ENCODE measurements at places on chromosomes 1 and 21.

- DNase-seq, result peak; percentile 77
These were observed 1.5 kb downstream of the ATP8B2 start for GRCh38 chr1:154326546-154327465.

- no peak for DNase-seq
These were observed 99.4 kb upstream of the SPATA6 start for GRCh38 chr1:48571303-48571987.

DNA sequence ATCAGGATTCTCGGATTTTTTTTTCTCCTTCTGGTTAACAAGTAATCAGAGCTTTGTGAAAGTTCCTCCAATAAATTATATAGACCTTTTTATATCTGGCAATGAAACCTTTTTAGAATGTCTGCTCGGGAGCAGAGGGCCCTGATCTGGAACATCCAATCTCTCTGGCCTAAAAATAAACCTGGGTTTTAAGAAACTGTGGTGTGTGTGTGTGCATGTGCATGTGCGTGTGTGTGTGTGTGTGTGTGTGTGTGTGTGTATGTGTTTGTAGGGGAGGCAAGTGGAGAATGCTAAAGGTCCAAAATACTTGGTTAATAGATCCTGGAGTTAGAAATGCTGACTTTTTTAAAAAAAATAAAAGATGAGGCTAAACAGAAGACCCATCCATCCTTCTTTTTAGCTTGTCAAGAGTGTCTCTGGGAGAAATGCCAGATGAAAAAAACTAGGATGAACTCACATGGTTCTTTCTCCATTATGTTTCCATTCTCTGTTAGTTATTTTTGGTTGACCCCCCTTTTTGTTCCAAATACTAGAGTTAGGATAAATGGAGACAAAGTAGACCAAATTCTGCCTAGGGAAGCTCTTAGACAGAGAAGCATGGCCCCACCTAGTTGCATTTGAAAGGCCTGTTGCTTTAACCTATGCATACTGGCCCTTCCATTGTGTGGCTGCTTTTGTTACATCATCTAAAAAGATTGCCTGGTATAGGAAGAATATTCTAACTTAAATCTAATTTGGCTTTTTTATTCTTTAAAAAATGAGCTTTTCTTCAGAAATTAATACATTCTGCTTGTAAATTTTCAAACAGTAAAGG is 175.9 kb downstream of the PAPPA2 start:
- DNase-seq, result no peak

GRCh38 chr1:43383449-43383848 is 6.2 kb downstream of the MED8 start:
- no peak for DNase-seq

GRCh38 chr1:246782120-246782900 is 58.1 kb downstream of the SCCPDH start:
- DNase-seq, result peak; percentile 24

DNA sequence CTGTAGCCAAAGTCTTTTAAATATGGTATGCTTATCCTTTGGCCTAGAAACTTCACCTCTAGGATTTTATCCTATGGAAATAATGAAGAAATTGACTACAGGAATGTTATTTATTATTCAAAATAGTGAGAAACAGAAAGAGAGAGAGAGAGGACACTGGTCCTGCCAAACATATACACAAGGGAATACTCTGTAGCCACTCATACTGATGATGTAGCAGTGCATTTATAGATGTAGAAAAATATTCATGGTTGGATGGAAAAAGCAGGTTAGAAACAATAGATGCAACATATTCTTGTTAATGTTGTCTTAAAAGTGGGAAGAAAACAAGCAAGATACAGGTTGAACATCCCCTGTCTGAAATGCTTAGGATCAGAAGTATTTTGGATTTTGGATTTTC is 22.2 kb upstream of the EPHB2 start:
- DNase-seq, result no peak

DNA sequence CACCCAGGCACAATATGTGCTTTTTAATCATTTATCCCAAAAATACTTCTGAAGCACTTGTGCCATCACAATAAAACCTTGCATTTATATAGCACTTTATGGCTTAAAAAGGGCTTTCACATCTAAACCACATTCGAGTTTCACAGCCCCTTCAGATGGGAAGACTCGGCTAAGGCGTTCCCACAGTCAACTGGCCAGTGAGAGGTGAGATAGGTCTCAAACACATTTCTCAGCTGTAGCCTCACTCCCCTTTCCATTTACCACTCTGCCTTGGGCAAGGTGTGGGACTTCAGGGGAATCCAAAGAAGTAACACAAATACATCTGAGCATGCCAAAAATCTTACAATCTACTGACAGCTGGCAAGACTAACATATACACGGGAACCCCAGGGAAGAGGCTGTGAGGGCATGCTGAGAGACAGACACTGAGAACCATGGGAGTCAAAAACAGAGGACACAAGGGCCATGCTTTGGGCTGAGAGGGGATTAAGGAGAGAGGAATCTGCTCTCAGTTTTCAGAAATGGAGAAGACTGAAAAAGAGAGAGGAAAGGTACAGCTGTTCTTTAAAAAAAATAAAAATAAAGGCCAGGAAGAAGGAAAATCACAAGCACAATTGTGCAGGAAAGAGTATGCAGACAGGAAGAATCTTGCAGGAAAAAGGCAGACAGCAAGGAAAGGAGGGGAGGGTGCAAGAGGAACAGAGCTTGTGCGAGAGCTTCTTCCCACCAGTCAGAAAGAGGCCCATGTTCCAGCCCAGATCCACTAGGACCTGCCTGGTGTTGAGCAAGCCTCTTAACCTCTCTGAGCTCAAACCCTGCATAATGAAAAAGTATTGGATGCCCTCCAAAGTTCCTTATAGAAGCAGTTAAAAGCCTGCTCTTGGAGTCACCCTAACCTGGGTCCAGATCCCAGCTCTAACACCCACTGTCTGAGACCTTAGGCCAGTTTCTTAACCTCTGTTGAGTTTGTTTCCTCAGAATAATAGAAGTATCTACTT is 73.5 kb downstream of the JAK1 start:
- DNase-seq, result no peak

- DNase-seq, result no peak
These were observed 6.9 kb upstream of the NOS1AP start for GRCh38 chr1:162062542-162063015.

GRCh38 chr1:36352910-36353878 is 29.7 kb upstream of the EVA1B start:
- no peak for DNase-seq

- DNase-seq, result no peak
These were observed 195.9 kb downstream of the KCNT2 start for GRCh38 chr1:196412326-196412725.

- DNase-seq, result no peak
These were observed 249.9 kb downstream of the NFIA start for GRCh38 chr1:61332196-61332753.

- DNase-seq, result no peak
These were observed 35.7 kb upstream of the IFNLR1 start for GRCh38 chr1:24222793-24223192.

DNA sequence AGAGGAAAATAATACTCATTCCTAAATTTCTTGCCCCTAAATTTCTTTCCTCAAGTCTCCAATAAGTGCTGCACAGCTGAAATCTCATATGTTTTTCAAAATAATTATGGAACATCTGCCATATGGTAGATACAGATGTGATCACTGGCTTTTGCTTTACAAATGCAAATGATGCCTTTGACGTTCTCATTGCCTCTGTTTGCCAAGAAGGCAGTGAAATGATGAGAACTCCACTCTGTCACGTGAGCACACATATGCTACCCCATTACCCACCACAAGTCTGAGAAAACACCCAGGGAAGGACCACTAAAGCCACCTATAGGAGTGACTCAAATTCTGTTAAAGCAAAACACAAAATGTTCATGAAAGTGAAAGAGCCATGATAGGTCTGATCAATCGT is 43.9 kb downstream of the DSCAM start:
- no peak for DNase-seq

DNA sequence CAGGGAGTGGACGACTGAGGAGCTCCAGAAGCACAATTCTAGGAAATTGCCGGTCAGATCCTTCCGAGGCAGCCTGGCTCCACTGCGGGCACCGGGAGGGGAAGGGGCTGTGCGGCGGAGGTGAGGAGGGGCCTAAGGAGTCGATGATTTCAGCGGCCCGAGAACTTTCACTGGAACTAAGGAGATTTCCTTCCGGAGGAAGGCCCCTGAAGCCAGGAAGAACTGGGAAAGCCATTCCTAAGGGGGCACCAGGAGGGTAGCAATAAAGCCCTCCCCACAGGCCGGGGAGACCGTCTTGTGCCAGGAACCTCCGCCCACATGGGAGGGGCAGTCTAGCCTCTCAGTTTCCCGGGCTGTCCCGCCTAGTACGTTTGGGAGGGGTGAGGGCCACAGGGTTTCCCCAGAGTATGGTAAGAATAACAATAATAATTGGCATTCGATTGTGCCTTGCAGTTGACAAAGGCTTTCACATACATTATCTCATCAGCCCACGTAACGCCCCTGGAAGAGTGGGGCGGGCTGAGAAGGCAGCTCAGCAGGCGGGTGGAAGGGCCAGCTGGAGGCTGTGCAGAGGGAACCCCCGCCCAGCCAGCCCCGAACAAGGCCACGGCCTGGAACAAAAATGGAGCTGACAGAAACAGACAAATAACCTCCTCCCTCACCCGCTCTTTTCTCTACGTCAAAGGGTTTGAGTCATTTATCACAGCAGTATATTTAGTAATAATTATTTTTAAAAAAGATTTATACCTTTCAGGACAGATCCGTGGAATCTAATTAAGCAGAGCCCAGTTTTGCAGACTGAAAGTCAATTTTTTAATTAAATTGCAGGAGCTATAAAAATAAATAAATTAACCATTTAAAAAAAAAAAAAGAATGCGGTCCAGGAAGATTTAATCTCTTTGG is 19.8 kb downstream of the NPR1 start:
- peak; percentile 55 for DNase-seq

GRCh38 chr1:241592273-241592958 is 47.8 kb downstream of the CHML start:
- no peak for DNase-seq

- DNase-seq, result no peak
These were observed 59.1 kb downstream of the CAPN2 start for GRCh38 chr1:223771469-223771813.

- DNase-seq, result peak; percentile 85
These were observed 663 bp downstream of the CAMTA1 start for GRCh38 chr1:6785728-6786505.

GRCh38 chr1:190847166-190847565 is 369.5 kb upstream of the BRINP3 start:
- DNase-seq, result no peak

DNA sequence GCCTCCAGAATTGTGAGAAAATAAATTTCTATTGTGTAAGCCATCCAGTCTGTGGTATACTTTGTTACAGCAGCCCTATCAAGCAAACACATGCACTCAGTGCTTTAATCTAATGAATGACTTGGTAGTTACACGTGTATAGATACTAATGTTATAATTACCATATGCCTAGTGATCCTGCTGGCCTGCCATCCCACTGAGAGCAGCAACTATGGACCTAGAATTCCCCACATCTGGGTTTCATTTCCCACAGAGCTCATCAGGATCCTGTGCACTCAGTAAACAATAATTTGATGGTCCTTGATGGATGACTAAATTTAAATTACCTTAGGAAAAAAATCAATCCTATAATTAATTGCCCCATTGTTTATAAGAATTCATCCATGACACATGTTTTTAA is 86.5 kb upstream of the RGS1 start:
- DNase-seq, result no peak

GRCh38 chr1:20410503-20410902 is 75.5 kb downstream of the CAMK2N1 start:
- DNase-seq, result peak; percentile 66

GRCh38 chr1:220483700-220484099 is 44.2 kb upstream of the MARK1 start:
- DNase-seq, result no peak

- DNase-seq, result peak; percentile 82
These were observed 22.4 kb downstream of the STPG1 start for GRCh38 chr1:24390924-24391782.

DNA sequence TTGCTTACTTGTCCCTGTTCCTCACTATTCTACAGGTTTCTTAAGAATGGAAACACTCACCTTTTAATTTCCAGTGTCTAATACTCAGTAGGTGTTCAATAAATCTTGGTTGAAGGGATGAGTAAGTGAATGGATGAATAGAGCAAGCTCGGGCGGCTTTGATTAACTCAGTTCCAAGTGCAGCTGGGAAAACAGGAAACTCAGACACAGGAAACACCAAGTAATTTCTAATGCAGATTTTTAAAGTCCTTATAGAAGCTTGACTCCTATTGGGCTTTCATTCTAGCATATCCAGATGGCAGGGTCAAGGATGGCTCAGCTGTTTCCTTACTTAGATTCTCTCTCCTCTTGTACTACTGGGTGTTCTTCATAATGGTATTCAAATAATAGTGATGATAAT is 14.0 kb downstream of the CAMK1G start:
- no peak for DNase-seq

GRCh38 chr1:198858033-198858432 is 219.2 kb downstream of the PTPRC start:
- no peak for DNase-seq

GRCh38 chr1:76465030-76465429 is 390.5 kb downstream of the ST6GALNAC3 start:
- no peak for DNase-seq

DNA sequence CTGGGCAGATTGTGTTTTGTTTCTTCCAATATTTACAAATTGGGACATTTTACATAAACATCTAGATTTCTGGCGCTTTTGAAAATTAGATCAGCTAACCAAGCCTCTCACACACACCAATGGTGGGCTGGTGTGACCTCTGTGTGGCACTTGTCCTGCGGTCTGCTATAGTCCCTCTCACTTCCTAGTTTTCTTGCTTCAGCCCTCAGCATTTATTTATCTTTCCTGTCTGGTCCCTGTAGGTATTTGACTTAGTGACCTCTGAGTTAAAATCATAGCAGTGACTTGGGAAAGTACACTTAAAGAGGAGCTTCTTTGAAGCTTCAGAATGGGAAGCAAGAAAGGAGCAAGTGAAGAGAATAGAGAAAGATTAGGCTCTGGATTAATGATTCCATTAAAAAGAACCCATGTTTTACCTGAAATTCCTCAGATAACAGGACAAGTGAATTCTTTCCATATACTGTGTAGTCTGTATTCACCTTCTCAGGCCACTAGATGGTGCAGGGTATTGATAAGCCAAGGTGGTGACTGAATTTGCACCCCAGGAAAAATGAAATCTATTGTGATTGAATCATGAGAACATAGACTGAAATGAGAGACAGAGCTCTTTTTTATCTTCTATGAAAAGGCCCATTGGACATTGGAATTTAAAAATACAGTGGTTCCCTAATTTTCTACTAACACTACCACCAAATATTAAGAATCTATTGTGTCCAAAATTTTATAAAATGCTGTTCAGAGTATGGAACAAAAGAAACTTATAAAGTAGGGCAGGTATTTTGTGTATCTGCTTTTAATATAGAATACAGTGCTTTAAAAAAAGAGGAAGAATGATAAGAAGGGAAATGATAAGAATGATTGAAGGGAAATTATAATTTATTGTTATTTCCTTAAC is 7.1 kb upstream of the DIPK1A start:
- peak; percentile 29 for DNase-seq
